Inflammatory macrophage (primary cell): ENCODE measurements at places on chromosomes 7 and 10.

GRCh38 chr10:1036341-1036791 lies 10.7 kb upstream of the IDI2 start:
- no peak for DNase-seq

- no peak for DNase-seq
These were observed 232.1 kb downstream of the PTPRN2 start for GRCh38 chr7:158355456-158356065.

- DNase-seq = peak; percentile 92
These were observed 49.4 kb downstream of the AKR1D1 start for GRCh38 chr7:138125598-138126111.

GRCh38 chr10:1737222-1738061 lies at the start of gene ADARB2:
ADARB2 (minus strand) TSS chr10:1737525.
- no peak for DNase-seq

- no peak for DNase-seq
These were observed 29.8 kb downstream of the STARD3NL start for GRCh38 chr7:38207843-38208242.

GRCh38 chr7:20918156-20918555 lies 131.5 kb upstream of the SP8 start:
- no peak for DNase-seq

DNA sequence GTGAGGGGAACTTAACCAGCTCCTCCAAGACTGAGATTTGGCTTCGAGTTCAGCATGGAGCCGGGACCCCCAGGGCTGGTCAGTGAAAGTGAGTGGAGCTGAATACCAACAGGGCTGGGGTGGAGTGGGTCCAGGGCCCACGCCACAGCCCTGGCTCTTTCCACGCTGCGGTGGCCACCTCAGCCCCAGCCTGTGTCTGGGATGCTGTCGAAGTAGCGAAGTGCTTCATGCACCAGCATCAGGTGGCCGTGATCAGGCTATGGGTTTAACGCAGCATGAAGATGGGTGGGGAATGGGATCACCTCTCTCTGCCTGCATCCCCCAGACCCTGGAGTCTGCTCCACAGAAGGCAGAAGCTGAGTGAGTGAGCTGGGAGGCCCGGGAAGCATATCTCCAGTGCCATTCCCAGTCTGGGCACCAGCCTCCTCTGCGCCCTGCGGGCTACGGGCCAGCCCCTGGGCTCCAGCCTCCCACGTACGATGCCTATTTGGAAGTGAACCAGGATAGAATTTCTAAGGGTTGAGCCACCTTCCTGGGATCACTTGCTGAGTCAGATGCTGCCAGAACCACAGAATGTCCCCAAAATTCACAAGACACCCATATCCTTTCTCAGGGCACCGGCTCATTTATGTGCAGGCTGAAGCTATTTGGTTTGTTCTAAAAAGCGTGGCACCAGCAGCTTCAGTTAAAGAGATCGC lies 131.1 kb upstream of the CHST15 start:
- no peak for DNase-seq

- no peak for DNase-seq
These were observed 75.4 kb downstream of the WIPF3 start for GRCh38 chr7:29881724-29882123.

GRCh38 chr7:315516-316265 lies 25.7 kb downstream of the FOXL3 start:
- DNase-seq = no peak

DNA sequence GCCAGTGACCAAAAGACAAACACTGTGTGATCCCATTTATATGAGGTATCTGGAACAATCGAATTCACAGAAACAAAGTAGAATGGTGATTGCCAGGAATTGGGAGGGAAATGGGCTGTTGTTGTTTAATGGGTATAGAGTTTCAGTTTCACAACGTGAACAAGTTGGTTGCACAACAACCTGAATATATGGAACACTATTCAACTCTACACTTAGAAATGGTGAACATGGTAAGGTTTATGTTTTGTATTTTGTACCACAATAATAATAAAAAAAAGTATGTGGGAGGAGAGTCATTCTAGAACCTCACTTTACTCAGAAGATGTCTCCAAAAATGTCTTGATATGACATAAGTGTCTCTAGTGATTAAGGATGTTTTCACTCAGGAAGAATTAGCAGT lies 85.2 kb upstream of the SGCE start:
- no peak for DNase-seq

DNA sequence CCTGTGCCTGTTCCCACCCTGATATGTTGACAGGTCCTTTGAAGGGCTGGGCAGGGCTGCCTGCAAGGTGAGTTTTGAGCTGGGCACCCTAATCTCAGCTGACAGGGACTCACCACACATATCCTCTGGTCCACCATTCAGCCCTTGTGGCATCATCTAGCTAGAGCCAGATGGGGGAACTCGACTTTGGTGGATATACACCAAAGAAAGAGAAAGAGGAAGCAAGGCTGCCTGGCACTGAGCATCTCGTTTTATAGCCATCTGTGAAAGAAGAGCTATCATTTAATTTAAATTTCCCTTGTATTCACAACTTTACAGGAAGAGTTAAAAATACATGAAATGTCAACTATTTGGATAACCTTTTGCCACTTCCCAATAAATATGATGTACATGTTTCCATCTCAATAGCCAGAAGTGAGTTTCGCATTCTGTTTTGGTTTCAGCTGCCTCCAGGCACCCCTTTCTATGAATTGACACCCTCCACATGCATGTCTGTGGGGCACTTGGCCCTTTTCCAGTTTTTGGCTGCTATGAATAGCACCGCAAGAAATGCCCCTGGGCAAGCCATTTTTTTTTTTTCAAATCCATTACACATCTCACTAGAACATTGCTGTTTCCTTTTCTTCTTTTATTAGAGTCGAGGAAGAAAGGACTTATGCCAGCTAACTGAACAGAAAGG lies 22.9 kb upstream of the GRB10 start:
- DNase-seq = no peak

GRCh38 chr10:132575320-132576201 lies 38.0 kb downstream of the INPP5A start:
- peak; percentile 82 for DNase-seq

DNA sequence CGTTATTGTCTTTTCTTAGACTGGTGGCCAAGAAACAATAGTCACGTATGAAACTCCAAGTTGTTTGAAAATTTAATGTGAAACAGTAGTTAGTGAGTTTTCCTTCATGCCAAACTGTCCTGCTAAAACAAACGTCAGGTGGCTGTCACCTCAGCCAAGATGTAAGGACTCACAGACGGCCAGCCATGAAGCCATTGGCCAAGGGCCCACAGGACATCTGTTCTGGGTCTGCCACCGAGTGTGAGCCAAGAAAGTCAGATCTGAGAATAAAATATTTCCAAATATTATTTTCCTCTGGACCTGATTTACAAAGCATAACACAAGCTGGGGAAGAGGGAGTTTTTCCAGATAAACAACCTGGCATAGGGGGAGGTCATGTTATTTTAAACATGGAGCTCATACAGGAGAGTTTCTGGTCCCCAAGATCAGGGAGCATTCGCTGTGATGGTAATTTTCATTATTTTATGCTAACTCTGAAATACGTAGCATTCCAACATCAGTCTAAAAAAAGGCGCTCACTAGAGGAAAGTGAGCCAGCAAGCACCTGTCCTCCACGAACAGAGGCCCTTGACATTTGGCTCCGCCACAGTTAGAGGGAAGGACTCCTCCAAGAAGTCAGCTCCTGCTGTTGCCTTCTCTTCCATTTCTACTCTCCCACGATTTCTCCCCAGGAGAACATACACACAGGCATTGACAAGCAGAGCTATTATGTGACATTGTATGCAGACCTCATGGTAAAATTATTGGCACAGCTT lies 38.9 kb upstream of the LANCL2 start:
- no peak for DNase-seq

GRCh38 chr10:117136391-117136975 lies 1.6 kb downstream of the VAX1 start:
- DNase-seq = no peak

- DNase-seq = no peak
These were observed 141.9 kb upstream of the PRSS1 start for GRCh38 chr7:142607351-142607750.

- DNase-seq = no peak
These were observed 64.8 kb downstream of the OAT start for GRCh38 chr10:124353896-124354295.

DNA sequence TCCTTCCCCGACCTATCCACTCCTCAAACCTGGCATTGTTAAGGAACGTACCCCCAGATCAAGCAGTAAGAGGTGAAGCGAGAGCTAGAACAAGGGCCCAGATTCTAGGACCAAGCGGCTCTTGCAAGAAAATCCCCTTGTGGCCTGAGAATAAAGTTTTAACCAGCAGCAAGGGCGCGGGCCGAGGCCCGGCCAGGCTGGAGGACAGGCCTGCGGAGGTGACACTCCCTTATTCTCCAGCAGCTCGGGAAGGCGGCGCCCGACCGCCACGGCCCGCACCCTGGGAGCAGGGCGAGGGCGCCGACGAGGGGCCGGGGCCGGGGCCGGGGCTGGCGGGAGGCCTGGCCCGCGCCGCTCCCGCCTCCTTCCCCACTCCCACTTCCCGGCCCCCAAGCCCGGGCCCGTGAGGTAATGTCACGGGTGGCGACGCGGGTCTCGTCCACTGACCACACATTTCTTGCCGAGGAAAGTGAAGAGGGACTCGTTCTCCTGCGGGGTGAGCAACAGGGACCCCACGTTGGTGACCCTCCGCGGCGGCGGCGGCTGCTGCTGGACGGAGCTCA lies 551 bp downstream of the WASL start:
- DNase-seq = peak; percentile 39

DNA sequence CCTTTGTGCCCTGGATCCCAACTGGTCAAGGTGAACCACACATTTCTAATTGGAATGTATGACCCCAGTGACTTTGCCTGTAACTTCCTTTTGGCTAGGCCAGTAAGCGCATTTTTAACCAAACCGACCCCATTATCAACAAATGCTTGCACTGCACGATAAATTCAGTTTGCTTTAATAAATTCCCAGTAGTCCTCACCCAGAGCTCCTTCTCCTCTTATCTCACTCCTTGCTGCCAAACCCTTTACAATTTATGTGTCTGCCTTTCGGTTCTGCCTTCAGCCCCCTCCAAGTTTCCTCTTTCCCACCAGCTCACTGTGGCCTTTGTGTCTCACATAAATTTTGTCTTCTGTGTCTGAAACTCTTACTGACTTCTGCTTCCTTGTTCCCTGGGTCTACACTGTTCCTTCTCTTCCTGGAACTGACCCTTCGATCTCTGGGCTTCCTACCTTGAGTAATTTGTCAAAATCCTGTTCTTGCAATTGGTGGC lies 59.0 kb downstream of the TBXAS1 start:
- DNase-seq = peak; percentile 62

- DNase-seq = no peak
These were observed 89.9 kb downstream of the RNF216 start for GRCh38 chr7:5691606-5692005.

DNA sequence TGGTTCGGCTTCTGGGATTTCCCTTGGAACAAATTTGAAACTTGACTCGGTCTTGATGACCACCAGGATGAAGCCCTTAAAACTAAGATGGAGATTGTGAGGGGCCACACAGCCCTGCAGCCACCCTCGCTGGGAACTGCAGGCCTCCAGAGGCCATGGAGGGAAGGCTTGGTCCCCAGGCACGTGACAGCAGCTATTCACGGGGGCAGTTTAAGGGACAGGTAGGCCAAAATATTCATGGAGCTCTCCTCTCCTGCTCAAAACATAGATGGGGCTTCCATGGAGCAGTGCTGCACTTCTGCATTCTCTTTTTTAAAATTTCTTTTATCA lies 137.0 kb downstream of the ADCY1 start:
- no peak for DNase-seq

DNA sequence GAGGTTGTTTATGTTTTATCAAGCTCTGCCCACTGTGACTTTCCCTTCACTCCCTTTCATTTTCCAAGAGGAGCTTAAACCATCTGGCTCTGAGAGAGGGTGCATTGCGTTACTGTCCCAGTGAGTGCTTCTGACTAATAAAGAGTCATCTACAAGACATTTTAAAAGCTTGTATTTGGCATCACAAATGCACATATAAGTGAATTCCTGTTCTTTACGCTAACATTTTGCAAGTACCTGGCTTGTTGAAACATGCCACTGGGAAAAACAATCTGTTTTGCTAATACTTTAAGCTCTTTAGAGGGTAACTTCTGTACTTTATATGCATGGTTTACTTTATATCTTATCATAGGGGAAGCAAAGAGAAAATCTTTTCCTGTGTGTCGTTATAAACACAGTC lies 534.6 kb upstream of the POM121L12 start:
- no peak for DNase-seq

- DNase-seq = no peak
These were observed 83.4 kb upstream of the NUPR2 start for GRCh38 chr7:56199639-56200038.

DNA sequence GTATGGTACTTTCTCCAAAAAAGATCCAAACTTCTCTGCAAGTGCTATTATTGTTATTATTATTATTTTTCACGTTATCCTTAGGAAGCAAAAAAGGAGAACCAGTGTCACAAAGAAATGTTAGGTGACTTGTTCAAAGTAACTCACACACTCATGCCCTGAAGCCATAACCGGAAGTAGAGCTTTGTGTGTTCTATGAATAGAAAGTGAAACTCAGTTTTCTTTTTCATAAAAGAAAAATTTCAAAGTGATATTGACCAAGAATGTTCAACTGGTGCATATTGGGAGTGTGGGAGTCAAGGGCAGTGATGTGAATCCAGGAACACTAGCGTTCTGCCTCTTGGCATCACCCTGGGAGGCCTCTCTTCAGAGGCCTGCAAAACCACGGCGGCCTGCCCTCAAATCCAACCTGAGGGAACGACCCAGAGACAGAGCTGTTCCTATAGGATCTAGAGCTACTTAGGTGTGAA lies 106.1 kb downstream of the PRKCQ start:
- peak; percentile 65 for DNase-seq

- no peak for DNase-seq
These were observed 101.3 kb downstream of the STRA8 start for GRCh38 chr7:135334830-135335543.

DNA sequence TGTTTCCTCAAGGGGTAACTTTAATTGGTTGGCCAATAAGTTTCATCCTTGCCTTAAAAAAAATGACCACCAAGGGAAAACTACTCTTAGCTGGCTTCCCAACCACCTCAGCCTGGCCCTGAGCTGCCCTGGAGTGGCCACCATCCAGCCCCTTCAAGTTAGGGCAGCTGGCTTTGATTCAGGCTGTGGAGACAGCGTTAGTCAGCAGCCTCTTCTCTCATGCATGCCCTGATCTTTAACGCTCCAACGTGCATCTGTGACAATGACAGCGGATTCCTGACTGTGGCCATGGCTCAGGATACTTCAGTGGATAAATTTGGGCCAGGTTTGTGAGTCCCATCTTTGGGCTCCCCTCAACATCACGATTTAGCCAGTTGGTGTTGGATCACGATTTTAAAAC lies 111.6 kb downstream of the RBM20 start:
- DNase-seq = no peak

DNA sequence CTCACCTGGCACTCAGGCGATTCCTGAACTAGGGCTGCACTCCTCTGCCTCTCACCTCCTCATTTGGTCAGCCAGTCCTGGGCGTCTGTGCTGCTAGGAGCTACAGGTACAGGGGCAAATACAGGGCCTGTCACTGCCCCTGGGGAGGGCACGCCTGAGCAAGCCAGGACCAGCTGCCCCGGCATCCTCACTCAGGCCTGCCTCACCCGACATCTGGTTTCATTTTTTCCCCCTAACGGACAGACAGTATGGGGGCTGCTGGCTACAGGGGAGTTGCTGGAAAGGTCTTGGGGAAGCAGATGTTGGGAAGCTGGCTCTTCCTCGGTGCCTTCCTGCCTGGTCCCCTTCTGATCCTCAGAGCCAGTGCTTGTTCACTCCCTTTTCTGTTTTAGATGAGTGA lies 77.3 kb upstream of the PPIF start:
- DNase-seq = no peak

GRCh38 chr10:70828923-70829322 lies 13.2 kb downstream of the SGPL1 start:
- DNase-seq = no peak

GRCh38 chr10:112203328-112204076 lies 19.9 kb upstream of the GPAM start:
- peak; percentile 4 for DNase-seq
